Left lung (tissue), 14 donors: ENCODE measurements at places on chromosomes 5 and 9.

GRCh38 chr5:36325196-36325595, 23.5 kb upstream of the RANBP3L start:
- no peak for DNase-seq

DNA sequence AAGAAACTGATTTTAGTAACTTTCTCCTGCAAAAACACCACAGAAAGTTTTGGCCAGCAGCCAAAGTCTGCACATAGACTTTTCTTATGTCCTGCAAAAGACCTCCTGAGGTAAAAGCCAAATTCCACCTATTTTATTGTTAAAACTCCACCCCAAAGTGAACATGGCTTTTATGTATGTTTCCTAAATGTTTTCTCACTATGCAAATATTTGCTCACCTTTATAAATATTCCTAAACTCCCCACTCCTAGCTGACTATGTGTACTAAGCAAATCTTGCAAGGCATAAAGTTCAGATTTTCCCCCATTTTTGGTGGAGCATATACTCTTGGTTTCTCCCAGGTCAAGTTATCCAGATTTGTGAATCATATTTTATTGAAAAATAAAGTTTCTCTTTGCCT, 446.2 kb downstream of the DNAH5 start:
- peak; percentile 10 for DNase-seq

- peak; percentile 46 for DNase-seq
Measured at GRCh38 chr5:69414885-69415583, at the start of gene MARVELD2. Gene MARVELD2, plus strand, starts transcription at chr5:69415116. Its CDS starts 4,270 bp downstream, at chr5:69419386.

- DNase-seq, result no peak
Measured at GRCh38 chr5:68499987-68500386, 284.4 kb downstream of the PIK3R1 start.

- DNase-seq, result no peak
Measured at GRCh38 chr5:173915310-173916014, 27.3 kb downstream of the CPEB4 start.

- no peak for DNase-seq
Measured at GRCh38 chr9:110588296-110588695, 8.8 kb upstream of the SVEP1 start.

DNA sequence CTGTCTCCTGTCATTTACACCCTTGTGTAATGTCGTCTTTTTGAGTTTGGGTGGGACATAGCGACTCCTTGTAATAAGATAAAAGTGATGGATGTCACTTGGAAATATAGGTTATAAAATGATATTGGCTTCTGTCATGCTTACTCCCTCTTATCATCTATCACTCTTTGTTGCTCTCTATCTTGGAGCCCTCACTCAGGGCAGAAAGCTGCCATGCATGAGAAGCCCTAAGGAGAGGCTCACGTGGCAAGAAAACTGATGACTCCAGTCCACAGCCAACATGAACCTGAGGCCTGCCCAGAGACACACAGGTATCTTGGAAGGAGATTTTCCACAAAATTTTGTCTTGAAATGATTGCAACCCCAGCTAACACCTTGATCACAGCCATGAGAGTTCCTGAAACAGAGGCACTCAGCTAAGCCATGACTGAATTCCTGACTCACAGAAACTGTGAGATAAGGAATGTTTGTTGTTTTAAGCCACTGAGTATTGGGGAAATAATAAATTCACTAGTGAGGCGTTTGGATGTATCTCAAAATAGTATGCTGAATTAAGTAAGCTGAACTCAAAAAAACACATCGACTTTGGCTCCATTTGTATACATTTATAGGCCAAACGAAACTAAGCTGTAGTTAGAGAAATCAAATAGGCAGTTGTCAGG, 216.7 kb downstream of the CDH18 start:
- no peak for DNase-seq

- DNase-seq, result no peak
Measured at GRCh38 chr5:18653216-18653752, 1019.0 kb downstream of the TAF11L14 start.

GRCh38 chr9:87684627-87685219, 41.2 kb upstream of the CTSL start:
- peak; percentile 45 for DNase-seq

GRCh38 chr9:99748266-99748665, 73.4 kb upstream of the NR4A3 start:
- no peak for DNase-seq

DNA sequence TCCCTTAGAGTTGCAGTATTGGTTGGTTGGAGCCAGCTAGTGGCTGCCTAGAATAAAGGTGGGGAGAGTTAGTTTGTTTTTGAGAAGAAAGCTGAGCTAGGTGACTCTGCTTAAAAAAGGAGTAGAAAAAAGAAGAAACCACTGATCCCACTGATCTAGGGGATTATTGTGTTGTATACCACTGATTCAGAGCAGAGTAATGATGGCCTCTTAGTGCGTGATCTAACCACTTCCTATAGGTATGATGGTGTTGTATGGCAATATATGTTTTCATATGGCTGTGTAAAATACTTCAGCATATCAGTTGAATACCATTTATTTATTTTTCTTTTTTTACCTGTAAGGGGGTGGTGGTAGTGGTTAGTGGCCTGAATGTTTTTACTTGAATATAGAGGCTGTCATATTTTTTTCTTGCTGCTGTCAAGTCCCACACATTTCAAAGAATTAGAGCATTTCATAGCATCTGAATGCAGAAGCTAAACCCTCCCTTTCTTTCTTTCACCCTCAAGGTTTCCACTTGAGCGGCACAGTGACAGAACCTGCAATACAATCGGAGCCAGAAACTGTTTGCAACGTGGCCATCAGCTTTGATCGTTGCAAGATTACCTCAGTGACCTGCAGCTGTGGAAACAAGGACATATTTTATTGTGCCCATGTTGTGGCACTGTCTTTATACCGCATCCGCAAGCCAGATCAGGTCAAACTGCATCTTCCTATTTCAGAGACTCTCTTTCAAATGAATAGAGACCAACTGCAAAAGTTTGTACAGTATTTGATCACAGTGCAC, 140.3 kb downstream of the ZSWIM6 start:
- no peak for DNase-seq

GRCh38 chr9:123320814-123321213, 35.2 kb upstream of the CRB2 start:
- no peak for DNase-seq

DNA sequence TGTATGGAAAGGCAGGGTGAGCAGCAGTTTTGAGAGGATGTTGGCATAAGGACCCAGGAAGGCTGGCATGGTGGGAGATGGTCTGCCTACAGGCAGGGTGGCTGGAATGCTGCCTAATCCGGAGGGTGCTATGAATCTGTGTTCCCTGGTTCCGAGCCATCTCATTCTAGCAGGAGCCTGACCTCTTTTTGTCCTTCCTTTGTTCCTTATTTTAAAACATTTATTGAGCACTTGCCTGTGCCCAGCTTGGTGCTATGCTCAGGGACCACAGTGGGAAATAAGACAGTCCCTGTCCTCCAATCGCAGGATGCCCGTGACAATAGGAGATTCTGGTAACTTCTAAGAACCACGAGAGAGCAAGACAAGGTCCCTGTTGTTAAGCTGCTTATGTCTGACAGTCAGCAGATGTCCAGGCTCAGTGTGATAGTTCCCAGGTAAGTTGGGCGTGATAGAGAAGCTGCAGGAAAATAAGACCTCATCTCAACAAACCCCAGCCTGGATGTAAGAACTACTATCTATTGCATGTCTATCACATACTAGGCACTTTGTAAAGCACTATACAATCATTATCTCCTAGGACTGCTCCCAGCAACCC, 9.1 kb upstream of the ZBTB34 start:
- DNase-seq, result no peak

GRCh38 chr9:109859447-109859846, 79.4 kb downstream of the PALM2AKAP2 start:
- DNase-seq, result no peak

DNA sequence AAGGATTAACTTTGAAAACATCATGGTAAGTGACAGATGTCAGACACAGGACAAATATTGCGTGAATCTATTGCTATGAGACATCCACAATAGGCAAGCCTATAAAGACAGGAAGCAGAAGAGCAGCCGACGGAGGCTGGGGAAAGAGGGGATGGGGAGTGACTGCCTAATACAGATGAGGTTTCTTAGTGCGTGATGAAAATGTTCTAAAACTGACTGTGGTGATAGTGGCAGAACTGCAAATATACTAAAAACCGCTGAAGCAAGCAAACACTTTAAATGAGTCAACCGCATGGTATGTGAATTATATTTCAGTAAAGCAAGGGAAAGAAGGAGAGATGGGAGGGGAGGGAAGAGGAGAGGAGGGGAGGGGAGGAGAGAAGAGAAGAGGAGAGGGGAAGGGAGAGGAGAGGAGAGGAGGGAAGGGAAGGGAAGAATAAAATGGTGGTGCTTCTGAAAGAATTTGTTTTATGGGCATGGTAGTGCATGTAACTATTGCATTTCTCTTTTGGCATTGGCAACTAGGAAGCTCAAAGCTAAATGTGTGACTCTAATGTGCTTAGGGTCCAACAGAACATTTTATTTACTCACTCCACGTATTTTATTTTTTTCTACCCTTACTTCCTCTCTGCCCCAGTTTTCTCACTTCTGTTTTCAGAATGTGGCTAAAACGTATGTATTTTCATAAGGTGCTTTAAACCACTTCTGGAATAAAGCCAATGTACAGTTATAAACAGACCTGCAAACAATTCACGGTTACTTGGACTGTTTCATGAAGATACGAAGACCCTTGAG, 21.3 kb downstream of the AKNA start:
- DNase-seq, result no peak

DNA sequence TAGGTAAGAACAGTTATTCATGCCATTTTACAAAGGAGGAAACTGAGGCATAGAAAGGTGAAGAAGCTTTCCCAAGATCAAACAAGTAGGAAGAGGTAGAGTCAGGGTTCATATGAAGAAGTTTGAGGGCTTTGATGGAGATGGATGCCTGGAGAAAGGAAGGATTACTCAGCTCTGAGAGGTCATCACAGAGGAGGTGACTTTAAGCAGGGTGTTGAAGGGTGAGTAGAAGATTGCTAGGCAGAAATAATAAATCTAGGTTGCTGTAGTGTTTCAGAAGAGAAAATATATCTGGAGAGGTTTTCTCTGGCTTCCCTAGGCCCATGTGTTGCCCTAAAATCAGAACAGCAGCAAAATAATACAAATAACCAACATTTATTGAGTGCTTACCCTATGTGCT, 196.3 kb downstream of the PALM2AKAP2 start:
- DNase-seq, result no peak

- peak; percentile 49 for DNase-seq
Measured at GRCh38 chr5:172688349-172689217, 47.5 kb downstream of the NEURL1B start.

- no peak for DNase-seq
Measured at GRCh38 chr5:149157330-149157729, 16.0 kb downstream of the ABLIM3 start.

DNA sequence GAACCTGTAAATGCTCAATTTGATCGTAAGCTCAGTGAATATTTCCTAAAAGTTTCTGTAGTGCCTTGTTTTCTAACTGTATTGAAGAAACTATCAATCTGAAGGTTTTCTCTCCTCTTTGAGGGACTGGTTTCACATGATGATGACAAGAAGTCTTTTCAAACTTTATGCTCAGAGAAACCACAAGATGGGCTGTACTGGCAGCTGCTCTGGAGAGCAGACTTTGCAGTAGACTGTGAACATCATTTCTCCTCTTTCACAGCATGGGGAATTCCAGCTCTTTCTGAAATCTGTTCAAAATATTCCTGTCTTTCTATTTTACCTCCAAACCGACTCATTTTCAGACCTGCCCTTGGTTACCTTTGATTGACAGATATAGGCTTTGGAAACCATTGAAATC, 194.4 kb downstream of the IZUMO3 start:
- DNase-seq, result no peak

DNA sequence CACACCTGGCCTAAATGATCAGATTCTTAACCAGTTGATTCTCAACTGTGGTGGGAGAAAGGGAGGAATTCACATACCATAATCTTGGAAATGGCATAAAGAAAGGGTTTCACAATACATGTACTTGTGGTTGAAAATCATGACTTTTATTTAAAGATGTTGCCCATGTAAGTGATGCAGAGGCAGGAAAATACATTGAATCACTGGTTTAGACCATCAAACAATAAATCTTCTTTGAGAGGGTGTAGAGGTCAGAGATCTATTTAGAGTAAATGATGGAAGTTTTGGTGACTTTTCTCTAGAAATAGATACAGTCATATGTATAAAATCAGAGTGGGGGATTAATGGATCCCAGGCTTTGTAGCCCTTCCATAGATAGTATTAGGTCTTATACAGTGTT, 15.4 kb downstream of the NDUFS4 start:
- DNase-seq, result no peak

GRCh38 chr5:176857216-176857893, 41.8 kb downstream of the HK3 start:
- no peak for DNase-seq

- DNase-seq, result no peak
Measured at GRCh38 chr9:134145262-134145661, 9.4 kb downstream of the WDR5 start.

GRCh38 chr9:136951541-136952320, at the start of gene LCN12:
Gene LCN12, plus strand, starts transcription at chr9:136952273. Its CDS starts 55 bp downstream, at chr9:136952328.
- DNase-seq, result no peak

DNA sequence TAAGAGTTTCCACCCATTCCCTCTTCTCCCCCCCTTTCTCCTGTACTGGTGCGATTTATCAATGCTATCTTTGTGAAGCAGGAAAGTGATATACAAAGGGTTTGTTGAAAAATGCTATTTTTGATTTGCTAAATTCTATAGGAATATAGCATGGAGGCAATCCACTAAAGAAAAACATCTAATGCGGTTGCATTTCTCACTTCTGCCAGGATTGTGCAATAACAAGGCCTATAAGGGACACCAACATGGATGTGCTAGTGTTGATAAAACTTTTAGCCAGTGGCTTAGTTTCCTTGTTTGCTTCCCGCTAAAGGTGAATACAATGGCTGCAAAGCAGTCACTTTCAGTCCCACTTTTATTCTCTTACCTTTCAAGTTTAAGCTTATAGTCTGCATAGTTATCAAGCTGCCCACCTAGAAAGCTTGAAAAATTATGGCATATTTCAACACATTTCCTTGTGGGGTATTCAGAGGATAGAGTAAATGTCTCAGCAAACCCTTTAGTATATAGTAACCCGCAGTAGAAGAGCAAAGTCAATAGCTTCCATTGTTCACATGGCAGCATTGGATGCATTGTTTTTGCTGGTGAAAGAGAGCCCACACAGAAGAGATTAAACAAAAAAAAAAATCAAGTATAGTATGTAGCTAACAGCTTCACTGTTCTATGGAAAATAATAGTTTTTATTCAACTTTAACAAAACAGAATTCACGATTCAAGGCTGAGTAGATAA, 674.6 kb upstream of the SEMA6A start:
- DNase-seq, result no peak

GRCh38 chr5:75603371-75603770, 7.9 kb upstream of the ANKDD1B start:
- DNase-seq, result no peak

DNA sequence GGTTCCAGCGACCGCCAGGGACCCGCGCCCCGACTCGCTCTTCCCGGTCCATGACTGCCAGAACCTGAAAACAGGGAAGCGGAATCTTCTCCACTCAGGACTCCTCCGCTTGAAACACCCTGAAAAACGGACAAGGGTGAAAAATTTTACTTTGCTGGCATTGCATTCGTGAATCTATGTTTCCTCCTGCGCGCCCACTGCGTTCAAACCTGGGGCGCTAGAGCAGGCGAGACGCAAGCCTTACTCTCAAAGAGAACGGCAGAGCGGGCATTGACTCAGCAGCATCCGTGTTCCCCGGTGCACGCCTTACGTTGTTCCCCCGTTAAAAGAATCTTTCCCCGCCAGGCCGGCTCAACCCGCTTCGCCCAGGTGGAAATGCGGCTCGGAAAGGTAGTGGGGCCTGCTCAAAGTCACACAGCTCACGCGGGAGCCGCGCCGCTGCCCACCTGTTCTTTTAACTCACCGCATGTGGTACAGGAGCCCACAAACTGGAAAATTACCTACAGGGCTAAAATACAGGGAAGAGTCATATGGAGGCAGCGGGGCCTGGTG, 999 bp upstream of the DRD1 start:
- DNase-seq, result no peak
